Mammary epithelial cell (primary cell): ENCODE measurements at places on chromosomes 5 and 9.
A peak's percentile ranks its signal among the peaks of the same experiment; 100 is the strongest.

GRCh38 chr5:69032009-69032408 lies 61.8 kb upstream of the SLC30A5 start:
- no peak for DNase-seq

GRCh38 chr5:2093859-2094615 lies 211.3 kb upstream of the IRX4 start:
- DNase-seq: peak; percentile 84

DNA sequence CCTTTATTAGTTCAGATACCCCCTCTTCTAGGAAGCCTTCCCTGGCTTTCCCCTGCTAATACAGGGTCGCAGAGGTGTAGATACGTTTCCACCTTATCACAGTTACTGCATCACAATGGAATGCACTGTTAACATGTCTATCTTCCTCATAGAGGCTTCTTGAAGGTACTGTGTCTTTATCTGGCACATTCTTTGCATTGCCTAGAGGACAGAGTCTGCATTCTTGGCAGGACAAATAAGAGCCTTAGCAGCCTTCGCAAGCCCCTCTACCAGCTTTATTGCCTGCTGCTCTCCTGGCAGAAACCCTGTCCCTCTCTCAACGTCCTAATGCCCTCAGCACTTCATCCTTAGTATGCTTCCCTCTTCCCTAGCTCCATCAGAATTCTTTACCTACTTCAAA lies 31.6 kb downstream of the SLC1A3 start:
- DNase-seq: no peak

DNA sequence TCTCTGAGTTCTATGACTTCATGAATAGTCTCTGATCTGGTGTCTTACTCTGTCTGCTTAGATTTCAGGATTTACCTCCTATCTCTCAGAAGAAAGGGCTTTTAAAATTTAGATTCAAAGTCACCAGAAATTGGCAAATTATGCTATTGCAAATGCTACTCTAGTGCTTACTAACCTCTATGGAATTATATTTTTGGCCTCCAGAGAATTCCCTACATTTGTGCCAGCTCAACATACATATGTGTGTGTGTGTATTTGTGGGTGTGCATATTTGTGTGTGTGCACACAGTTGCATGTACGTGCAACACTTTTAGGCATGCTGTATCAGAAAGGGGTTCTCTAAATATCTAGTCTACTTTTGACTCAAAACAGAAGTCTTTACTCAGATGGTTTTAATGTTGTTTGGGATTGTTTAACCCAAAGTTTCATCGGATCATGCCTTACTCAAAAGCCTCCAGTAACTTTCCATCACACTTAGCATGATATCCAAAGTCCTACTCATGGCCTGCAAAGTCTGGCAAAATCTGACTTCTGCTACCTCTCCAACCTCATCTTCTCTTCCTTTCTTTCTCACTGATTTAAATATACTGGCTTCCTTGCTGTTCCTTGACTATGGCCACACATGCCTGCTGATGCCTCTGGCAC lies 147.6 kb upstream of the NR3C1 start:
- no peak for DNase-seq

DNA sequence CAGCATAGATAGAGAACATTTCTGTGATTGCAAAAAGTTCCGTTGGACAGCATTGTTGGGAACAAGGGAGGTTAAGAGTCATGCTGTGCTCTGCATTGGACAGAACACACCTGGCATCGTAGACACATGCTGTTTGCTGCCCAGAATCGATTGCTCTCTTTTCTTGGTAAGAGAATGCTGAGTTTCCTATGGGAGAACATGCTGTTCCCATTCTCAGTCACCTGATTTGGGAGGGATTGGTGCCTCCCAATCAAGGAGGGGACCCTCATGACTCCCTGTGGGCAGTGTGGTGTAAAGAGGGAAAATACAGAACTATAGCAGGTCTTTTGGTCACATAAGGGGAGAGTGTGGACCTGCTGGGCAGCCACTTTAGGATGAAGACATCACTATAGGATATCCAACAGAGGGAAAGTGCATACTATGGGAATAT lies 555.4 kb upstream of the CLINT1 start:
- no peak for DNase-seq

- no peak for DNase-seq
These were observed 962 bp upstream of the PKN3 start for GRCh38 chr9:128701227-128701854.

DNA sequence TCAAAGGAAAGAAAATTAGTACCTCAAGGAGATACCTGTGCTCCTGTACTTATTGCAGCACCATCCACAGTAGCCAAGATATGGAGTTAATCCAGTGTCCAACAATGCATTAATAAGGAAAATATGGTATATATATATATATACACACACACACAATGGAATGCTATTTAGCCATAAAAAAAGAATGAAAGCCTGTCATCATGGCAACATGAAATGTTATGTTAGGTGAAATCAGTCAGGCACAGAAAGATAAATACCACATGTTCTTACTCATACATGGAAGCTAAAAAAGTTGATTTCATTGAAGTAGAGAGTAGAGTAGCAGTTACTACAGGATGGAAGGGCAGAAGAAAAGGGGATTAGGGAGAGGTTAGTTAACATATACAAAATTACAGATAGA lies 601.5 kb downstream of the ANXA1 start:
- peak; percentile 42 for DNase-seq

DNA sequence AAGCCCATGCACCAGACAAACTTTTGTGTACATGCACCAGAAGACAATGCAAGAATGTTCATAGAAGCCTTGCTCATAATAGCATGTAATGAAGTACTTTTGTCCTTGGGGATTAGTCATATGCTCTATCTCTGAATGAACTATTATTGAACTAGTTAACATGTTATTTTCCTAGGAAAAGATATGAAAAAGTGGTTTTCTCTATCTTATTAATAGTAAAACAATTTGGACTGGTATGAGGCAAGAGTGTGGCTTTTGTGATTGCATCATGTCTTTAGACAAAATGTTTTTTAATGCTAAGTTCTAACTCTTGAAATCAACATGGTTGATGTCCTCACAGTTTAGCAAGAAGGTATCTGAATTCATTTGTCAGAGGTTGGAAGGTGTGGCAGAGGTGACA lies 55.7 kb upstream of the SPDL1 start:
- peak; percentile 19 for DNase-seq

GRCh38 chr9:90240541-90240940 lies 402.1 kb downstream of the DIRAS2 start:
- DNase-seq: peak; percentile 9

DNA sequence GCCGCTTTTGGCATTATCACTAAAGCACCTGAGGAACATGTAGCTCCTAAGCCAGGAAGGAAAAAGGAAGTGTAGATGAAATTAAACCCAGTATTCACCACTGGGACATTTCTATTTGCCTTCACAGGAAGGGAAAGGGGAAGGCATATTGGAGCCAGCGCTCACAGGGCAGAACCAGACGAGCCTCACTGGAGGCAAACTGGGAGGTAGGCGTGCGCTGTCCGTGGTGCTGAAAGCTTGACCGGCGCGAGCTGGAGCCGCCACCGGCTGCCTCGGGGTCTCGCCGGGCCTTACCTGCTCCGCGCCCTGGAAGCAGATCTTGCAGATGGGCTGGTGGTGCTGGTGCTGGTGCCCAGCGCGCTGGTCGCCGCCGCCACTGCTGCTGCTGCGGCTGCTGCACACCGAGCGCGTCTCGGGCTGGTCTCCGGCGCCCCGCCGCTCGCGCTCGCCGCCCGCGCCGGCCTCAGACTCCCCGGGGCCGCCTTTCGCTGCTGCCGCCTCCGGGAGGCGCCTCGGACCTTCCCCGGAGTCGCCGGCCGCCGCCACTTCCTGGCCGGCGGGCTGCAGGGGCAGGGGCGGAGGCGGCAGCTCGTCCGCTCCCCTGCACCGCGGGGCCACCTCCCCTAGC lies 732 bp downstream of the MARCHF11 start:
- DNase-seq: peak; percentile 45

DNA sequence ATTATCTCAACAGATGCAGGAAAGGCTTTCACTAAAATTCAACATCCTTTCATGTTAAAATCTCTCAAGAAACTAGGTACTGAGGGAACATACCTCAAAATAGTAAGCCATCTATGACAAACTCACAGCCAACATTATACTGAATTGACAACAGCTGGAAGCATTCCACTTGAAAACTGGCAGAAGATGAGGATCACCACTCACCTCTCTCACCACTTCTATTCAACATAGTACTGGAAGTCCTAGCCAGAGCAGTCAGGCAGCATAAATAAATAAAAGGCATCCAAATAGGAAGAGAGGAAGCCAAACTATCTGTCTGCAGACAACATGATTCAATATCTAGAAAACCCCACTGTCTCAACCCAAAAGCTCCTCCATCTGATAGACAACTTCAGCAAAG lies 203.6 kb upstream of the GRAMD2B start:
- no peak for DNase-seq

DNA sequence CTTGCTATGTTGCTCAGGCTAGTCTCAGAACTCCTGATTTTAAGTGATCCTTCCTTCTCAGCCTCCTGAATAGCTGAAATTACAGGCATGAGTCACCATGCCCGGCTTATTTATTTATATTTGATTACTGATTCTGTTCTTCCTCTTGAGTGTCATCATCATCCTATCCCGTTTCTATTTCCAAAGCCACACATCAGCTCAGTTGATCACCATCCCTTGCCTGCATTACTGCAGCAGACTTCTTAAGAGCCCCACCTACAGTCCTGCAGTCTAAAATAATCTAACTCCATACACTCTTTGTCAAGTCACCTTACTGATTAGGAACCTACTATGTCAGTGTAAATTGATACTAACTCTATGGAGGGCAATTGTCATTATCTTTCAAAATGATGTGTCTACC lies 138.9 kb upstream of the RAI14 start:
- peak; percentile 30 for DNase-seq

GRCh38 chr5:16406630-16407029 lies 59.0 kb downstream of the ZNF622 start:
- DNase-seq: no peak

DNA sequence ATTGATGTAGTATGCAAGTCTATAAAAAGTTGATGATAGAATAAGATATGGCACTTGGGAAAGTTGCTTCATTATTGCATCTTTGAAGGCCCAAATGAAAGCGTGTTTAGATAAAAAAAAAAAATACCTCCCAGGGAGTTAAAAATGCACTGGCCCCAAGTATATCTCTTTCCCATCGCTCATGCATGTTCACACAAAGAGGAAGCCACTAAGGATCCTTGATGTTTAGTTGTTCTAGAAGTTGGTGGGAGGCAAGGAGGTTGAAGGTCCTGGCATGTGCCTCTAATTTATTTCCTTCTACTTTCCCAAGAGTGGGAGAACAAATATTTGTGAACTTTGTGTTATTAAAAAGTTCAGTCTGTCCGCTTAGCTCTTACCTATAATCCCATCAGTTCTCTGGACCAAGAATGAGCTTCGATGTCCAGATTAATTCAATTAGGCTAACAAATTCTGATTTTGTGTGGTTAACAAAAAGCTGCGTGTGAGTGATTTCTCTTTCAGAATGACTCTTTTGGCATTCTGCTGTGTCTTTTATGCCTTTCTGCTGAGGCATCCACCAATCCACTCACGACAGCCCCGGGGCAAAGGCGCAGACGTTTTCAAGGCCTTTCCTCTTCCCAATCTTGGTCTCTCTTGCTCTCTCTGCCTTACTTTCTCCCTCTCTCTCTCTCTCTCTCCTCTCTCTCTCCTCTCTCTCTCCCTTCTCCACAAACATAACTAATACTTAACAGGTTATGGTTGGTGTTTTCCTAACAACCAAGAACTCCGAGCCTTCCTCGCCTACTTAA lies 135.1 kb upstream of the ERCC6L2 start:
- no peak for DNase-seq

GRCh38 chr5:163532171-163533084 lies 27.0 kb downstream of the MAT2B start:
- DNase-seq: no peak
